ENCODE measurements at places on chromosomes 6 and 20.

GRCh38 chr6:75824160-75824559 is 75.1 kb downstream of the MYO6 start:
- DNase-seq: no peak

GRCh38 chr20:63835021-63835858 is 4.2 kb upstream of the ZBTB46 start:
- peak; percentile 85 for DNase-seq

DNA sequence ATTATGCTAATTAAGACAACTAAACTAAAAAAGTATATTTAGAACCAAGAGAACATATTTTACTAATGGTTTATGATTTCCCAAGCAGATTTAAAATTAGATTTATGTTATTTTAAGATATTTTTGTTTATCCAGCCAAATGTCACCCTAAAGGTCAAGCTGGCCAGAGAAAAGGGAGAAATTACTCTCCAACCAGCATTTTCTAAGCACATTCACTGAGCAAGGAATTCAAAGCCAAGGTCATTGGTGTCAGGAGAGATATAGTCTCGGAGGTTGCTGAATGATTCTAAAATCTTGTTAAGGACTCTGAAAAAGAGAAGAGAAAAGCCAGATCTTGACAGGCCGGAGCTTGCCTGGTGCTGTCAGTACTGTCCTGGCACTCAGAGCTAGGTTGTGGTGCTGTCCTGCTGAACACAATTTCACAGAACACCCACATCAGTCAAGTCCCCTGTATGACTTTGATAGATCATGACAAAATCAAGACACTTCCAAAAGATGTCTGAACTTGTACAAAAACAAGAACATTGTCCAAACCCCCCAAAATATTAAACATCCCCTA is 222.3 kb upstream of the SMLR1 start:
- DNase-seq: no peak

DNA sequence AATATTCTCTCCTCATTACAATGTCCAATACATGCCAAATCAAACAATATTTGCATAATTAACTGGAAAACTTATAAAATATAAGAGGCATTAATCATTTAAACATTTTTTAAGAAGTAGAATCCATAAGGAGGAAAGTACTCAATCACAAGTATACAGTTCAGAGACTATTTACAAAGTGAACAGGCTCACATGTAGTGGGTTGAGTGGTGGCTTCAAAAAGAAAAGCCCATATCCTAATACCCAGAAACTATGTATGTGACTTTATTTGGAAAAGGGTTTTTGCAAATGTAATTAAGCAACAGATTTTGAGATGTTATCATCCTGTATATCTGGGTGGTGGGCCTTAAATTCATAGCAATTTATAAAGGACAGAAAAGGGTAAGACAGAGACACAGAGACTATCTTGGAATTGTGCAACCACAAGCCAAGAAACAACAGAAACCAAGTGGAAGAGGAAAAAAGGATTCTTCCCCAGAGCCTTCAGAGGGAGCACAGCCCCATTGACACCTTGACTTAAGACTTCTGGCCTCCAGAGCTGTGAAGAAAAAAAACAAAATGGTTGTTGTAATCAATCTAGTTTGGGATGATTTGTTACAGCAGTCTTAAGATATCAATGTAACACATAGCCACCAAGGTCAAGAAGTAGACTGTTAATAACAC is 32.7 kb upstream of the CRISP1 start:
- no peak for DNase-seq

GRCh38 chr6:144347448-144347759 is 62.3 kb downstream of the UTRN start:
- DNase-seq: no peak

- peak; percentile 53 for DNase-seq
These were observed 53.0 kb downstream of the MMUT start for GRCh38 chr6:49409951-49410542.

GRCh38 chr6:34027445-34027936 is 118.4 kb downstream of the GRM4 start:
- DNase-seq: no peak

GRCh38 chr20:11091511-11091910 is 417.7 kb upstream of the JAG1 start:
- no peak for DNase-seq

DNA sequence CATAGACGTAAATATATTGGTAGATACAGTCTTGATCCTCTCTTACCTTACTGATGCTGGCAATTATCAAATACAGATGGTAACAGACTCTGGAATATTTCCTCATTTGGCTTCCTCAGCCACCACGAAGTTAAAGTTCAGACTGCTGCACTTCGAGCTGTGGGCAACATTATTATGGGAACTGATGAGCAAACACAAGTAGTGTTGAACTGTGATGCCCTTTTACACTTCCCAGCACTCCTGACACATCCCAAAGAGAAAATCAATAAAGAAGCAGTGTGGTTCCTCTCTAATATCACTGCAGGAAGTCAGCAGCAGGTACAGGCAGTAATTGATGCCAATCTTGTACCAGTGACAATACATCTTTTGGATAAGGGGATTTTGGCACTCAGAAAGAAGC is 162.7 kb upstream of the NT5E start:
- no peak for DNase-seq

GRCh38 chr6:65680232-65680631 is 26.8 kb downstream of the EYS start:
- DNase-seq: no peak

GRCh38 chr20:16926626-16927430 is 178.7 kb downstream of the OTOR start:
- no peak for DNase-seq

DNA sequence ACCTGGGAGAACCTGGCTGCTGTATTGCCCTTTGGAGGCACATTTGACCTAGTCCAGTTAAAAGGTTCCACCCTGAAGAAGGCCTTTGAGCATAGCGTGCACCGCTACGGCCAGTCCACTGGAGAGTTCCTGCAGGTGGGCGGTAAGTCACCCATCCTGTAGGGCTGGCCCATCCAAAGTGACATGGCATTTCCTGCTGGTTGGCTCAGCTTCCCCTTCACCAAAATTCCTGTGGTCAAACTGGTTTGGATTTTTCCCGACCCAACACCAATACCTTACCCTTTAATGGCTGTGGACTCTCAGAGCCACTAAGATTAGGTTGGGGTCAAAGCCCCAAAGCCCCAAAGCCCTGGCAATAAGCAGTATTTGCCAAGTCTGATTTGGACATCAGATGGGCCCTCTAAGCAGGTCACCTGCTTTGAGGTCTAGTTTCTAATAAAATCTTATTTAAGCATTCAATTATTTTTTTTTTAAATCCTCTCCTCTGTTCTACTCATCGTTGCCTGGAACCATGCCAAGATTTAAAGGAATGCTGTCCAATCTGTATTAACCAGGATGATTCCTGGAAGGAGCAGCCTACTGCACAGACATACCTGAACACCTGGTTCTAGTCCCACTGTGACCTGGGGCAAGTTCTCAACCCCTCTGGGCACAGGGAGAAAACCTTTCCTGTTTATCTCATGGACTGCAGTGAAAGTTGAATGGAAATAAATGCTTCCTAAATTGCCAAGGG is 40.8 kb downstream of the NT5E start:
- no peak for DNase-seq

- DNase-seq: no peak
These were observed 62.4 kb downstream of the JAG1 start for GRCh38 chr20:10611357-10611756.

GRCh38 chr6:52306972-52307870 is 22.7 kb upstream of the MCM3 start:
- DNase-seq: no peak

- DNase-seq: no peak
These were observed 40.6 kb downstream of the BPIFB4 start for GRCh38 chr20:33119725-33120720.

DNA sequence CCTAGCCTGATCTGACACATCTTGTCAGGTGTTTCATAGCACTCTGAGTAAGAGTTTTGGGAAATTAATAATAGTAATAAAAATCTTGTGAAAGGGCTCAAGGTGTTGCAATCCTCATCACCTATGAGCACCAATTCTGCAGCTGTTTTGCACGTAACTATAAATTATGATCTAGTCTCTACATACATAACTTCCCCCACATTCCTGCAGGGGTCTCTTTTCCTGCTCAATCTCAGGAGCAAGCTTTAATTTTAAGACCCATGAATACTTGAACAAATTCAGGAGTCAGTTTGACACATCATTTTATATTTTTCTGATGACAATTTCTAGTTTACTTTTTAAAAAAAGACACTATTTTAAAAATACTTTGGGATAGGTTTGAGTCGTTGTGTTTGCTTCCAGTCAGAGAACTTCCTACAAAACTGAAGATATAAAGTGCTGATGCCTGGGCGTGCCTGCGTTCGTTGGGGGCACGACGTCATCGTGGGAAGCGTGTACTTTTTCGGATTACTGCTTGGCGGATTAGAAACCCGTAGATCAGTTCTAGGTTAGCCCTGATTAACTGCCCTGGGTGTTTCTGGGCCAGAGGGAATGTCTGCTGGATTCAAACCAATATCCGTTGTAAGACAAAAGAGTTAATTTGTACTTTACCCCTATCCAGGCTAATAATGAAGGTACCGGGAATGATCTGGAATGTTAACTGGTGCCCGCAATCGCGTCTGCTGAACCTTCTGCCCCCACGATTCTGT is 1.0 kb upstream of the E2F3 start:
- DNase-seq: no peak

GRCh38 chr20:44733341-44734069 is 12.2 kb upstream of the KCNK15 start:
- DNase-seq: no peak

DNA sequence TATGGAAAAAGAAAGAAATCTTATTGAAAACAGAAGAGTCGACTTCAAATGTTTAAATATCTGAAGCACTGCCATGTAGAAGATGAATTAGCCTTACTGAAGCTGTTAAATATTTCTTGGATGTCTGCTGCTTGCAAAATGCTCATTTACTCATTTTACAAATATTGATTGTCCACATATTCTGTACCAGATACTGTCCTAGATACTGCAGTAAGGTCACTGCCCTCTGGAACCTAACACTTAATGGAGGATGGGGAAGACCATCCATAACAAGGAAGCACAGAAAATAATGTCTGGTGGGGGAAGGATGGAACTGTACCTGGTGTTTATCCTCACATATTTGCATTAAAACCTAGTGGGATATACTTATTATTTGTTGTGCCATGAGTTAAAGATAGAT is 99.0 kb downstream of the RCAN2 start:
- DNase-seq: no peak

DNA sequence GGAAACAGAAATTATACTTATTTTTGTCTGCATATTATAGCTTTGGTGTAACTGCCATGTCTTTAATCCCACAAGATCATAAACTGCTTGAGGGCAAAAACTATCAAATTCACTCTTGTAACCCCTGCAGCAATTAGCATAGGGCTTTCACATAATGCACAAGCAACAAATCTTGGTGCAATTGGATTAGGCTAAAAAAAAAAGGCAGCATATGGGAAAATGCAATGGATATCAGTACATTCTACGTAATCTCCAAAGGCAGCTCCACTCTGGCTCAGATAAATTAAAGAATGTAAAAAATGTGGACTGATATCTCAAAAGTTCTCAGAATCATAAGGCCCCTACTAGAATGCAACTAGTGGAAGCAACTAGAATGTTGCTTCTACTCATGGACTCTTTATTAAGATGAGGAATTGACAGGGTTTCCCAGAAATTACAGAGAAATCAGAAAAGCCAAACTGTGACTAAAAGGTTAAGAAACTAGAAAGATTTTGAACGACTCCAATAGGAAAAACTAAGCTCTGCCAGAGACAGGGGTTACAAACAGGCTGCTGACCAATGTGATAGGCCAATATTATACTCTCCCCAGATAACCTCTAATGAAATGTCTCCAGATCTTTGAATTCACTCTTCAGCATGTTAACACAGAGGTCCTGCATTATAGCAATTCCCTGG is 55.0 kb downstream of the FILIP1 start:
- DNase-seq: no peak

DNA sequence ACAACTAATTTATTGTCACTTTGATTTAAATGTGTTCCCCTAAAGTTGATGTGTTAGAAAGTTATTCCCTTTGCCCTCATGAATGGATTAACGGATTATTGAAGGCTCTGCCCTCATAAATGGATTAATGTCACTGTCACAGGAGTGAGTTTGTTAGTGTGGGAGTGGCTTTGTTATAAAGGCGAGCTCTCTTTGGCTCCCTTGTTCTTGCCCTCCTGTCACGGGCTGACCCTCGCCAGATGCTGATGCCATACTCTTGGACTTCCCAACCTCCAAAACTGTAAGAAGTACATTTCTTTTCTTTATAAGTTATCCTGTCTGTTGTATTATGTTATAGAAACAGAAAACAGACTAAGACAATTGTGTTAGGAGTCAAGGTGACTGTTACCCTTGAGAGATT is 22.7 kb upstream of the POPDC3 start:
- DNase-seq: no peak

DNA sequence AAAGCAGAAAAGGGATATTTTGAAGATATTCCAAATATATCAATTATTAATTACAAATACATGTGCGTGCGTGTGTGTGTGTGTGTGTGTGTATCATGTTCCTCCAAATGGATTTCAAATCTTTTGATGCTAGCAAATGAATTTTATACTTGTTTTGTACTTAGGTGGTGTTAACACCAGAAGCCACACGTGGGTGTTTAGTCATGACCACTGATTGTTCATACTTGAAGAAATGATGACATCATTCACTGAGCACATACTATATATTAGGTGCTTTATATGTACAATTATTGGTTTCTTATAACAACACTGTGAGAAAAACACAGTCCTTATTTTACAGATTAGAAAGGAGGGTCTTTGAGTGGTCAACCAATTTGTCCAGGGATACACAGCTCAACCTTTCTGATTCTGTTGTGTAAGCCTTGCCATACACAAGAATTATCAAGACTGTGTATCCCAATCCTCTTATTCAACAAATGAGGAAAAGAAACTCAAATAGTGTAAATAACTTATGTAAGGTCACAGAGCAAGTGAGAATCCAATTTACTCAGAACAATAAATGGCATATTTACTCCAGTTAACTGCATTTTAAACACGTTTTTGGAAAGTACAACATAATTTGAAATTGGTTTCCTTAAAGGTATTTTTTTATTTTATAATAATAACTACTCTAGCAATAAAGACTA is 88.5 kb downstream of the BCAS1 start:
- no peak for DNase-seq

GRCh38 chr6:149701714-149702113 is 16.2 kb downstream of the LATS1 start:
- no peak for DNase-seq

- no peak for DNase-seq
These were observed 196.0 kb downstream of the MYLK4 start for GRCh38 chr6:2554651-2555260.

GRCh38 chr20:41524980-41525613 is 93.1 kb downstream of the CHD6 start:
- no peak for DNase-seq

GRCh38 chr6:53264915-53265607 is 83.7 kb downstream of the ELOVL5 start:
- no peak for DNase-seq

- DNase-seq: peak; percentile 30
These were observed 209.7 kb downstream of the FARS2 start for GRCh38 chr6:5471044-5471443.

DNA sequence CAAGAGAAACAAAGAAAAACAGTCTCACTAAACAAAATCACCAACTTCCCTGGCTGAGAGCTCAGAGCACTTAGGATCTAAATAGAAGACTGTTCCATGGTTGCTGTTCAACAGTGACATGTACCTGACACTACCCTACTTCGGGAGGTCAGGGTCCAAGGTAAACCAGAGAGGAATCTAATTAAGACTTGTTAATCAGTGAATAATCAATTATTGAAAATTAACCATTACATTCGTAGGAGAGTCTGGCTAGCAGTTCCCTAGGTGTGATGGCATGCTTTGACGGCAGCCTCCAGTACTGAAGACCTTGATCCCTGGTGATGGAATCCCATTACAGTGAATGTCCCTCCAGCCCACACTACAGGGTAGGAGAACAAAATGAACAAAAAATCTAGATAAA is 154.0 kb upstream of the AFDN start:
- no peak for DNase-seq
